ENCODE measurements at places on chromosomes 1 and 21. TPM values are rescaled to one million over a fixed set of nuclear protein-coding genes. Genes with fewer than 3 reads are reported as not detected.

The GCSAML gene
- not detected for total RNA-seq

The VCAM1 gene
- not detected for total RNA-seq

The ZSWIM5 gene
- 0.56 TPM for total RNA-seq

The NECTIN4 gene
- total RNA-seq = 2.3 TPM

The TACSTD2 gene
- total RNA-seq = not detected

The RPL11 gene
- total RNA-seq = 1,394 TPM

The CYP4Z1 gene
- total RNA-seq = not detected

The FCRLA gene
- total RNA-seq = not detected

The SLC44A5 gene
- total RNA-seq = 0.03 TPM

The SLC16A4 gene
- total RNA-seq = 38.5 TPM

The CDK18 gene
- 1.1 TPM for total RNA-seq

The TMED5 gene
- total RNA-seq = 36.8 TPM

The AMPD1 gene
- total RNA-seq = not detected

The KIAA0040 gene
- 0.75 TPM for total RNA-seq

The CFAP57 gene
- total RNA-seq = 0.49 TPM

The BACH1 gene
- 5.4 TPM for total RNA-seq

The PSEN2 gene
- 29.2 TPM for total RNA-seq

The SLC22A15 gene
- 1.1 TPM for total RNA-seq

The CENPF gene
- total RNA-seq = 80.0 TPM

The TDRD10 gene
- total RNA-seq = 0.16 TPM

The TSPAN2 gene
- total RNA-seq = 1.6 TPM

The KCNH1 gene
- 1.7 TPM for total RNA-seq

The ACTA1 gene
- total RNA-seq = 0.15 TPM

The MAPKAPK2 gene
- total RNA-seq = 78.6 TPM

The NUDT4B gene
- 1.2 TPM for total RNA-seq

The CFHR1 gene
- total RNA-seq = not detected

The PTPRC gene
- total RNA-seq = not detected

The COL11A1 gene
- 0.88 TPM for total RNA-seq

The PDZK1 gene
- 1.2 TPM for total RNA-seq

The MASP2 gene
- total RNA-seq = 0.31 TPM
